ENCODE measurements at places on chromosomes 2 and 18. TPM values are rescaled to one million over a fixed set of nuclear protein-coding genes. Genes with fewer than 3 reads are reported as not detected.

DNA sequence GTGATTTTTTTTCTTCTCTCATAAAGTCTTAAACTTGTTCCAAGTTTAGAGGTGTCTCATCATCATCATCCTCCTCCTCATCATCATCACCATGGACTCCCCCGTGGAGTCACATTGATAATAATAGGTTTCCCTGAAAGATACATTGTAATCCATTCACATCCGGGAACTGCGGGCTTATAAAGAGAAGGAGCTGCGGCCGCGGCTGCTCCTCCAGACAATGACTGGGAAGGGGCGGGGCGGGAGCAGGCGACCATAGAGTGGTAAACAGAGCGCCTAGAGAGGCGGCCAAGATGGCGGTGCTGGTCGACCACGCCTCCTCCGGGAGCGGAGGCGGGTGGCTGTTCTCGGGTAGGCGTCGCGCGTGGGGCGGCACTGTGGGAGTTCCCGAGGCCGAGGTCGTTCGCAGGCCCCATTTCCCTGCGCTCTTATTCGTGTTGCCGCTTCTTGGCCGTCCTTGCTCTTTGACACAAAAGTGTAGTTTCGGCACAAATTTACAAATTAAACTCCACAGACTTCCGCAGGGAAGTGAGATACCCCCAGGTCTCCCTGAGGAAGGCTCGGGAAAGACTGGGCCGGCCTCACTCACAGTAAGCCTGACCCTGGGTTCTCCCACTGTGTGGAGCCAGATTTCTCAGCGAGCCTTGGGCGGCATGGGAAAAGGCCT, 1.8 kb upstream of the TCF4 start:
- DNase-seq, result peak; percentile 94

Gene GCG
- 0.17 TPM for total RNA-seq

DNA sequence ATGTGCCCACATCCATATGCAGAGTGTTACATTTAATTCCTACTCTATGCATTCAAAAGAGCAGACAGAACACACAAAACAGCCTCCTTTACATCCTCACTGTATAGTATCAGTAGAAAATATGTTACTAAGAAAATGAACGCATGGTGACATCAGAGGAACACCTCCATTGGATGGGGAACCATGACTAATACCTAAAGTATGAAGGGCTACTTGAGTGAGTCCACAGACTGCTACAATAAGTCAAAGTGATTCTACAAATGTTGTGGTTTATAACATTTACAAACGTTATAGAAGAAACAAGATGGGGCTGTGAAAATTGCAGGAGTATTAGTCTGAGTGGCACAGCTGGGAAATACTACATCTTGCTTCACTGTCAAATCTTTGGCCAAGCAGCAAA, 1830.9 kb upstream of the PIK3C3 start:
- no peak for DNase-seq

- peak; percentile 73 for DNase-seq
Observed at GRCh38 chr2:159094173-159094737, 125.8 kb downstream of the TANC1 start.

DNA sequence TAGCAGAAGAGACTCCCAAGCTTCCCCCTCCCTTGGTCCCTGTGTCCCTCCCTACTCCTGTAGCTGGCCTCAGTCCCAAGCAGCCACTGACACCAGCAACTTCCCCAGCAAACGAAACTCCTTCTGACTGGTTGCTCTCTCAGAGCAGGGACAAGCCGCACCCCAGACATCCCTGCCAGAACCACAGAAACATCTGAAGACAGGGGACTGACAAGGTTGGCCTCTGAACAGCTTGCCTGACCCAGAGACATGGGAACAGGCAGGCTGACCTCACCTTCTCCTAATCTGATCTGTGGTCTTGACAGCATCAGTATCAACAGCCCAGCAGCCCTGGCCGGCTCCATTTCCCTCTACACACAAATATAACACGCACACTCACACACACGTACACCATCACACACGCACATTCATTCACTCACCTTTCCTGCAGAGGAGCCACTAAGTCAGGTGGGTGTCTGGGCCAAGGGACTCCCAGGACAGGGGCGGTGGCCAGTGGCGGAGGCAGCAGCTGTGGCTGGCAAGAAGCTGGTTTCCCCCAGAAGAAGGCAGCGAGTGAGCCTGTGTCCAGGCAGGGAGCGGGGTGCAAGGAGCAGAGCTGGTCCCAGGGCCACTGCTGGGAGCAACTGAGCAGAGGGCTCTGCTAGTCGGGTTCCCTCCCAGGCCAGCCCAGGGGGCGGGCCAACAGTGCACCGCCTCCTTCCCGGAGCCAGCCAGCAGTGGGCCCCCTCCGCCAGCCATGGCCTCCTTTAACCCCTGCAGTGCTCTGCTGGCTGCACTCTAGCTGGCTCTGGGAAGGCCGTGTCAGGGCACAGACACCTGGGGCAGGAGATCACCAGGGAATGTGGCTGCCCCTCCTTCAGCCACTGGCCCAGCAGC, 59.1 kb downstream of the TNS1 start:
- DNase-seq, result peak; percentile 81
